ENCODE measurements at places on chromosomes 3 and 15.

GRCh38 chr3:119346076-119346496 lies 51.9 kb downstream of the ARHGAP31 start:
- DNase-seq = no peak

DNA sequence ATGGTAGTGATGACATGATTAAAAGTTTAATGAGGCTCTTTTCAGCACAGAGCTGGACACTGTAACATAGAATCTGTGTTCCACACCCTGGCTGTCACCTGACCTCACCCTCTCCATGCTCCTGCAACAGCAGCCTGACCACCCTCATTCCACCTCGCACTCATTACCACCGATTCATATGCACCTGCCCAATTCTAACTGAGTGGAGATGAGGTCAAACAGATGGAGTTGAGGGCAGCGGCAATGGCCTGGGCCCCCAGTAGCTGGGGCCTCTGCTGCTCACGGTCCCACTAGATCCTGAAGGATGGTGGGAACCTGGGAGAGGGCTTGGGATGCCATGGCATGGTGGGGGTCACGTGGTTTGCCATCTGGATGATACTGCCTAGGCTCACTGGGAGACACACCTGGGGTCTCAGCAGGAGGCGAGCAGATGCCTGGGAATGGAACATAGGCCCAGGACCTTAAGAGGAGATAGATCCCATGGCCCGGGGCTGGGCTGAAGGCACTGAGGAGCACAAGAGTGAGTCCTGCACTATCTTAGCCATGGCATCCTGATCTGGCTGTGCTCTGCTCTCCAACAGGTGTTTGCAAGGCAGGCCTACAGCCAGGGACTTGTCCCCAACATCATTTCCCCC lies 1.3 kb downstream of the SCN5A start:
- no peak for DNase-seq

DNA sequence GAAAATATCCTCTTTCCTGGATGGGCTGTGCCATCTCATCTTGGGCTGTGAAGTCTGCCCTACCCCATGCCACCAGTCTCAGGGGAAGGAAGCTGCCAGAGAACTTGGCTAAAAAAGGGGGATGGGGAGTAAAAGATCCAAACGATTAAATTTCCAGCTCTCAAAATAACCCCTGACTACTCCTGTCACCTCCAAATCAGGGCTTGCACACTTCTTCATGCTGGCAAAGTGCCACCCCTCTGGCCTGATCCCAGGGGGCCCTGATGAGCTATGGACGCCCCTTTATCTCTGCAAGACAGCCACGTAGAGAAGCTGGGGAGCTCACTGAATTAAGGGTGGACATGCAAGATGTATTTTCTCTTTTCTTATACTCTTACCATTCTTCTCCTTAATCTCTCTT lies 1.2 kb upstream of the MLF1 start:
- DNase-seq = no peak

DNA sequence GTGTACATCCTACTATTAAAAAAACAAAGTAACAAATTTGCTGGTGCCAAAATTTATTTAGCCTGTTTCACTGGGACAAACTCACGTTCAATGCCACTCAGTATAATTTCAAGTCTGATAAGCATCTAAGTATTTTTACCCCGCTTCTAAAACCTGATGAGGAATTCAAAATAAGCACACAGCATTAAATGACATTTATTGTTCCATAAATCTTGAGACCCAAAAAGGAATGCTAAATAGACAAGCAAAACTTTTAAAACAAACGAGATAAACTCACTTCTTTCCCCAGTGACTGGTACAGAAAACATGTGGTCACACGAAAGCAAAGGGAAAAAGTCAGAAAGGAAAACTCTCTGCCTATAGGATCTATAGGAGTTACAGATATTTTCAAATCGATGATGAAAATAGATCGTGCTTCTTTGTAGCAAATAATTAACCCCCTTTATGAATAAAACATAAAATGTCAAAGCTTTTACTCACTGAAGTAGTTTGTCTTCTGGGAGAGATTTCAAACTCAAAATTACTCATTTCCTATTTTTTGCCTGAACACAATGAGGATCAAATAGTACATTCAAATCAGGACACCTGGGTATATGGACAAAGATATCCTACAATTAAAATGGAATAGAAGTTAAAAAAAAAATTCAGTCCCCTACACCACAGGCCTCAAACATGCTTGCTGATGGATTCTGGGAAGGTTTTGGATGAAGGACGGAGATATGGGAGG lies 51.7 kb downstream of the UBP1 start:
- no peak for DNase-seq

DNA sequence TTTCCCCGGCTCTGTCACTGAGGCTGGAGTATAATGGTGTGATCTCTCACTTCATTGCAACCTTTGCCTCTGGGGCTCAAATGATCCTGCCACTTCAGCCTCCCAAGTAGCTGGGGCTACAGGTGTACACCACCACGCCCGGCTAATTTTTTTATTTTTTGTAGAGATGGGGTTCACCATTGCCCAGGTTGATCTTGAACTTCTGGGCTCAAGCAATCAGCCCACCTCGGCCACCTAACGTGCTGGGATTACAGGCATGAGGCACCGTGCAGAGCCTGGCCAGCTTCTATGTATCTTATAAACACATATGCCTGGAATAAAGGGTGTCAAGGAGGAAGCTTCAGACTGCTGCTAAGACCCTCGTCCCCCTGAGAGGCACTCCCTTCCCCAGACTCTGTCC lies 4.2 kb downstream of the ZNF589 start:
- DNase-seq = no peak

DNA sequence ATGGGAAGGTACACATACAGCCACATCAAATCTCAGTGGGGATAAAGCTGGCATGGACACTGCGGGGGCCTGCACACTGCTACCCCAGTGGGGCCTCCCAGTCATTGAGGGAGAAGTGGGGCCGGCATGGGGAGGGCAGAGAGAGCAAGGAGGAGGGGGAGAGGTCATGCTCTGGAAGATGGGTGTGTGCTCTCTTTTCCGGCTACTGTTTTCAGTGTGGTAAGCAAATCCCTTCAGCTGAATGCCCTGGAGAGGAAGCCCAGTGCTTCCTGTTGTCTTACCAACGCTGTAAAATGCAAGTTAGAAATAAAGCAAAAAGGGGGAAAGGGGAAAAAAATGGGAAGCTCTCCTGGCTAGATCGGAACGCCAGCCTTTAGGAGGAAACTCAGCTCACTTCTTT lies 30.8 kb downstream of the NRROS start:
- DNase-seq = peak; percentile 68

- DNase-seq = no peak
These were observed 4.6 kb downstream of the GLCE start for GRCh38 chr15:69164807-69165636.

DNA sequence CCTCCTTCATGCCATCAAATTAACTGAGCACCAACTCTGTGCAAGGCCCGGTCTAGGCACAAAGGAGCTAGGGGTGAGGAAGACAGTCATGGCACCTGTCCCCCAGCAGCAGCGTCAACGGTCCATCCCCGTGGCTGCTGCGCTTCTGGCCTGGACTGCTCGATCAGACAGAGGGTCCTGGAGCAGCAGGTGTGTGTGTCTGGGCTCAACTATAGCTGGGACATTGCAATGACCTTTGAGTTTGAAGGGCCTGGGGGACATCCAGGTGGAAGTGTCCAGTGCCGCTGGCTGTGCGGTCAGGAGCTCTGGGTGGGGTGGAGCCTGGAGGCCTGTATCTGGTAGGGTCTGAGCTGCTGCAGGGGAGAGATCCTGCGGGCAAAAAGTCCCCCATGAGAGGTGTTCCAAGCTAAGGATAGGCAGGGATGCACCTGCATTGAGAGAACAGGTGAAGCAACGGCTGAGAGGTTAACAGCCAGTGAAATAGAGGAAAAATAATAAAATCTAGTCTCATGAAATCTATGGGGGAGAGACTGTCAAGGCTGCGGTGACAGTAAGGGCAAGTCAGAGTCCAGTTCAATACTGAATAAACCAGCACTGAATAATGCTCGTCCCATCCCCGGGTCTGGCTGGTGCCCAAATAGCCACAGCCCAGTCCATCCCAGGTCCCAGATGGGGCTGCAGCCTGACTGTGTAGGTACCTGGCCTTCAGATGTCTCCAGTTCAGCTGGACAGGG lies 25.4 kb upstream of the SLC41A3 start:
- DNase-seq = no peak

DNA sequence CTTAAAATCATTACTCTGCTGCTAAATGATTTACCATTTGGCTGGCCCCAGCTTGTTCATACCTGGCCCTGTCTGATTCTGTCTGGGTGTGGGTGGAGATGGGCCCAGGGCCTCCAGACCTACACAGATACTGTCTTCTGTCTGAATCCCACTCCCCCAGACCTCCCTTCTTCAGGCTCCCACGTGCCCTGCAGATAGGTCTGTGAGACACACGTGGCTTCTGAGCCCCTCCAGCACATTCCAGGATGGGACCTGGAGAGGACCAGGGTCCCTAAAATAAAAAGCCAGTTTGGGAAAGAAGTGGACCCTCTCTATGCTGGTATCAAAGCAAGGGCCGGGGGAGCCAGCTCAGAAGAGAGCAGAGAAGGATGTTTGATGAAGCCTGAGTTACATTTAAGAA lies 14.6 kb upstream of the CEMIP start:
- no peak for DNase-seq

DNA sequence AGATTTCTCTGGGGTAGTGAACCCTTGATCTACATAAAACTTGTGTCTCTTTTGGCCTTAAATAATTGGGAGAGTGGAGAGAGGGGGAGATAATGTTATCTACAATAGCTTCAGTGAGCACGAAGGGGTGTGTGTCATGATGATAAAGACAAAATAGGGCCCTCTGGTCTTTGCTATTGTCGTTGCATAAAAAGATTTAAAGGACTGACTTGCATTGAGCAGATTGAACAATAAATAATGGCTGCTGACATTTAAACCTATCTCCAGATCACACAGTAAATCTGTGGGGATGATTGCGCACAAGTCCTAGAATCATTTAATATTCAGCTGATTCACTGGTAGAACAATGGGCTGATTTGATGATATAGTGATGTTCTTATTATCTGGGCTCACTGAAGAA lies 71.3 kb upstream of the GAP43 start:
- DNase-seq = no peak

GRCh38 chr3:125003369-125003853 lies 52.4 kb downstream of the HEG1 start:
- DNase-seq = no peak

DNA sequence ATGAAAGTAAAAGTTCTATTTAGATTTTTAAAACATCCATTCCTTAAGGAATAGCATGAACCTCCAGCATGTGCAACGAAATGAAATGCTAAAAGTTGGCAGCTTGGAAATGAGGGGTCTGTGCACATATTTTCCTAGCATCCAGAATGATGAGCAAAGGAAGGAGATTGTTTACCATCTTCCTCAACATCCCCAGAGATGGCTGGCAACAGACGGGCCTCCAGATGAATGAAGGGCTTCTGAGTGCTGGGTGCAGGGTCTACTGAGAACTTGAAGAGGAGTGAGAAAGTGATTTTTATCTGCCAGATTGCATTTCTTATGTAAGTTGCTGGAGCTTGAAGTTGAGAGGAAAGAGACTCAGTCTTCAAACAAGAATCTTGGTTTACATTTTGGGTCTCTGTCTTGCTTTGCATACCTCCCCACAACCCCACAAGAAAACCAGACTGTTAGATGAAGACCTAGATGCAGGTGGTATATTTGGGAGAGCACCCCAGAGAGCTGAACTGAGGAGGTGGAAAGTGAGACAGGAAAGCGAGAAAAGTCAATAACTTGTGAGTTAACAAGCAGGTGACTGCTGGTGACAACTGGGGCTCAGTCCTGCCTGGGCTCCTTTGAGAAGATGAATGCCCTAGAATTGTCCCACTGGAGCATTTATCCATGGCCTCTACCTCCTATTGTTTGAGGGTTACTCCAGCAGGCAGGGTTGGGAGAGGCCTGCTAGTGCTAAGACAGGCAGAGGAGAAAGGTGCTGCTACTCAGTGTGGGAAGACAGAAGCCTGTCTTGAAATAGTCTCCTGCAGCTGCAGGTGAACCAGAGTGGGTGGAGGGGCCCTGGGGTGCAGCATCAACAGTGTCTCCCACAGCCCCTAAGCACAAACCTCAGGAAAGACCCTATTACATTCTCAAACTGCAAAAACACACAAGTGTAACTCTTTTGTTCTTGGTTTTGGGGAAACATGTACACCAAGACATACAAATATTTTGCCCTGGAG lies 10.5 kb upstream of the CCK start:
- DNase-seq = no peak

DNA sequence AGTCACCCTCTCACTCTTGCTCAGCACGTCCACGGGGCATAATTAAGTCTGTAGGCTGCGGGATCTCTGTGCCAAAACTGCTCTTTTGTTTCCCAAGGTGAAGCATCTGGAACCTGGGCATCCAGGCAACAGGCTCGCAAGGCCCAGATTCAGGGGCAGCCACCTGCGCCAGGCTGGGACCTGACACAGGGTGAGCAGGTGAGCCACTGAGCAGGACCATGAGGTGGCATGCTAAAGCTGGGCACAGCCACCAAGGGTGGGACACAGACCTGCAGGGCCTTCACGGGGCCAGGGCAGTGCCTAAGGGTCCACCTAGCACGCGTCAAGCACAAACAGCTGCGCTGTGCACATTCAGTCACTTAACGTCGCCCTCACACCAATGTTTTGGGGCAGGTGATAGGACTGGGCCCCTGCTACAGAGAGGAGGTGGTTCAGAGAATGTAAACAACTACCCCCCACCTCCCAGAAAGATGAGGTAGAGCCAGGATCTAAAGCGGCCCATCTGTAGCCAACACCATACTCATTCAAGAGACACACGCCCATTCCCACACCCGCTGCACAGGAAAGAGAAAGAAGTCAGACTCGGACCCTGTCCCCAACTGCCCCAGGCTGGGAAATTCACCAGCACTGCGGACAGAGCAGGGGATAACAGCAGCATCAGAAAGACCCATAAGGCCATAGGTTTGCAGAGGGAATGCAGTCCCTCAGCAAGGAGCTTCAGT lies 16.3 kb downstream of the XXYLT1 start:
- no peak for DNase-seq

DNA sequence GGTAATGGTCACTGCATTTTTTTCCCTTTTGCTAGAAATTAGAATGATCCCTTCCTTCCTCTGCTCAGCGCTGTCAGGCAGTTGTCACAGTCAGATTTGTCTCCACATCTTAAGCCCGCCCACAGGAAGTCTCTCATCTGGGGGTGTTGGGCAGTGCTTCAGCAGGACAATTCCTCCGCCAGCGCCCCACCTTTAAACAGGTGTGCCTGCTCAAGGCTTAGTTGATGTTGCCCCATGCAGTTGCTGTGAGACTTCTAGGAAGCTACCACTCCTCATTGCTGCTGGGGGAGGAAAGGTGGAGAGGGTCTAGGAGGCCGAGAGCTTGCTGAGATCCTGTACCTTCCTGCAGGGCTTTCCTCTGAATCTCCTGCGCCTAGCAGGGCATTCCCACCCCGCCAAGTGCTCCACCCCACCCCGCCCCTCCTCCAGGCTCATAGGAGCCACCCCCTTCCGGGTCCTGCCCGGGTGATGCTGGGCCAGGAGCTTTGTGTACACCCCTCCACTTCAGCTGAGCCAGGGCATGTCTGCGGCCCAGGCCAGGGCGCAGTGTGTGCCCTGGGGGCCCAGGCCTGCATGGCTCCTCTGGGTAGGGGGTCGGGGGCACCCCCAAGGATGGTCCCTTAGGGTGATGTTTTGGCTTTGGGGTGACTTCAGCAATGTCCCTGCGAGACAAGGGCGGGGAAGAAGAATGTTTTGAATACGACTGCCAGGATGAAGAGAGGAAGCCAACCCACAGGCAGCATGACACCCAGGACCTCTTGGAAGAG lies 68.7 kb downstream of the TRAK1 start:
- DNase-seq = peak; percentile 58
